ENCODE measurements at places on chromosomes 13 and 19.

GRCh38 chr19:33157906-33158305 lies 26.0 kb downstream of the WDR88 start:
- DNase-seq, result no peak

DNA sequence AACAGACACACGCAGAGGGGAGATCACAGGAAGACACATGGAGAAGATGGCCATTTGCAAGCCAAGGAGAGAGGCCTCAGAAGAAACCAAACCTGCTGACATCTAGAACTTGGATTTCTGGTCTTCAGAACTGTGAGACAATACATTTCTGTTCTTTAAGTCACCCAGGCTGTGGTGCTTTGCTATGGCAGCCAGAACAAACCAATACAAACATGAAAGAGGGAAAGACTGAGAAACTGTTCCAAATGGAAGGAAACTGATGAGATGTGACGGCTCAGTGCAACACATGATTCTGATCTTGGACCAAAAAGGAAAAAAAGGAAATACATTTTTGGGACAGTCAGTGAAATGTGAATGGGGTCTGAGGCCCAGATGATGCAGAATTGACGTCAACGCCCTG lies 30.2 kb upstream of the SACS start:
- DNase-seq, result no peak

DNA sequence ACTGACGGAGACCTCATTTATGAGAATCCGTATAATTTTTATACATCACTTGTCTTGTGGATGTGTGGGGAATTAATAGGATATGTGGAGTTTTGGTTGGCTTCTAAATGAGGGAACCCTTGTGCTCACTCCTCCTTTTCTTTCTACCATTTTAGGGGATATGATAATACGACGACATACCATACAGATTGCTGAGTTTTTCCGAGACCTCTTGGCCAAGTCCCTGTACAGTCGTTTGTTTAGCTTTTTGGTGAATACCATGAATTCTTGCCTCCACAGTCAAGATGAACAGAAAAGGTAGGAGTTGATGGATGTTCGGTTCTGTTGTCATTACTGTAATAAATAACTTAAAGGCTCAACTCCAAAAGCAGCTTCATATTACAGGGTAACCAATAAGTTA lies 335.2 kb downstream of the MYO16 start:
- DNase-seq, result no peak

DNA sequence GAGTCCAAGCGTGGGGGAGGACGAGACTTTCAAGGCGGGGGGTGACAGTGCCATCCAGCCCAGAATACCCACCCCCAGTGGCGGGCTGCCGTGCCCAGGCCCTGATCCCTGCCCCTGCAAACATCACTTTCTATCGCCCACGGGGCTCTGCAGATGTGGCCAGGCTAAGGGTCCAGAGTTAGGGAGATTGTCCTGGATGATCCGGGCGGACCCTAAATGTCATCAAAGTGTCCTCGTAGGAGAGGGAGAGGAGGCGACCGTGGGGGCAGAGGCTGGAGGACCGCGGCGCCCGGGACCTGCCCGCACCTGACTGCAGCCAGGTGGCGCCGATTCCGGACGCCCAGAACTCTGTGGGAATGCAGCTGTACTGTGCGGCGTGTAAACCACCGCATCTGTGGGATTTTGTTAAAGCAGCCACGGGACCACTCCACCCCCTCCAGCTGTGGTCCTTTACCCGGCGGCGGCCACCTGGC lies 32.4 kb downstream of the GJA3 start:
- peak; percentile 13 for DNase-seq

DNA sequence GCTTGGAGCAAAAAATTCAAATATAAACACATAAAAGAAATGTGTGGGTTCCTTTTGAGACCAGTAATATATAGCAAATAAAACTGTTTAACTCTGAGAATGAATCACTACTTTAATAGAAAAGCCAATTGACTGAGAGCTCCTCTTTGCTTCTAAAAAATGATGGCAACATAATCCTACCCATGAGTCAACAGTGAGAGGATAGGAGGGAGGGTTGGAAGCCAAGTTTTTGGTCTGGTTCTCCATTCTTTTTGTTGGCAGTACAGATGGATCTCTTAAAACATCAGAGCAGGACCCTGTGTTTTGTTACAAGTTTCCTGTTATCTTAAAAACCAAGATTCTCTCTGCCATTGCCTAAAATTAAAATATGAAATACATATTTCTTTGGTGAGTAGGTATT lies 50.0 kb upstream of the POSTN start:
- no peak for DNase-seq

- no peak for DNase-seq
Measured at GRCh38 chr13:33199289-33199850, 86.2 kb downstream of the STARD13 start.

DNA sequence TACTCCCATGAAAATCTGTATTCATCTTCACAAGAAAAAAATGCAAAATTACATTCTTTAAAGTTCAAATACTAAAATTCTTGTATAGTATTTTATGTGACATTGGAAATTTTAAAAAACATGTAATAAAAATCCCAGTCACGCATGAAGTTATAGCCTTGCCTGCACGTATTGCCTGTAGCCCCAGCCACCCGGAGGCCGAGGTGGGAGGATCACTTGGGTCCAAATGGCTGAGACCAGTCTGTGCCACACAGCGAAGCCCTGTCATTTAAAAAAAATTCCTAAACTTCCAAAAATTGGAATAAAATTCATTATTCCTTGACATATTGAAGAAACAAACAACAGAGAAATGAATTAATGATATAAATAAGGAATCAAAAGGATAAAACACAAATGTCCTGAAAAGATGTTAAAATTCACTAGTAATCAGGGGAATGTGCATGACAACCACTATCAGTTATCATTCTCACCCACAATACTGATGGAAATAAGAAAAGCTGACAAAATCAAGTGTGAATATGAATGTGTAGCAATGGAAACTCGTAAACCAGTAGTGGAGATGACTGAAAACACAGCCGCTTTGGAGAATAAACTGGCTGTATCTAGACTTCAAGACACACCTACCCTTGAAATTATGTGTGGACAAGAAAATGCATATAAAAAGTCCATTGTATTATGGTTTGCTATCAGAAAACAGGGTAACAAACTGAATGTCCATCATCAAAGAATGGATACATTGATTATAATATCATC lies 7.5 kb downstream of the CARD8 start:
- DNase-seq, result no peak

- DNase-seq, result no peak
Measured at GRCh38 chr19:38036707-38037611, 130.0 kb downstream of the SIPA1L3 start.

DNA sequence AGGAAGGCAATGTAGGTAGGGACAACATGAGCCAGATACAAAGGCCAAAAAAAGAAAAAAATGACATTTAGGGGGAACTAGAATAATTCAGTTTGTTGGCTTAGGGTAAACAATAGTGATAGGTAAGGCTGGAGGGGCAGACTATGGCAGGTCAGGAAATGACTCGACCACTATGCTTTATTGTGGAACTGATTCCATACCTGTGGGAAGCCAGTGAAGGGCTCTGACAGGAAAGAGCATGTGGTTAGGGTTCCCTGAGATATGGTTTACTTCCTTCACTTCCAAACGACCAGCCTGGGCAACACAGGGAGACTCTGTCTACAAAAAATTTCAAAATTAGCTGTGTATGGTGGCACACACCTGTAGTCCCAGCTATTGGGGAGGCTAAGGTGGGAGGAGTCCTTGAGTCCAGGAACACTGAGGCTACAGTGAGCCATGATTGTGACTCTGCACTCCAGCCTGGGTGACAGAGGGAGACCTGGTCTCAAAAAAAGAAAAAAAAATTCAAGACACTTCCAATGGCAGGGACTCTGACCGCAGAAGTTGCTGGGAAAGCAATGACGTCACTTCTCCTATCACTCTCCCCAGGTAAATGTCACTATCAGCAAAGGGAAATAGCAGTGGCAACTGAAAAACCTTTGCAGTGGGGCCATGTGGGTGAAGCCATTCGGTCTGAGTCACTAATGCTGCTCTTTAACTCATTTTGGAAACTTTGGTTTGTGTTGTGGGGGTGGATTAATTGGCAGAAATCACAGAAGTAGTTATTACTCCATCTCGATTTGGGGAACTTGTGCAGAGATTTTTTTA lies 192.8 kb upstream of the TSC22D1 start:
- no peak for DNase-seq
